ENCODE measurements at places on chromosomes 7 and 10. TPM values are rescaled to one million over a fixed set of nuclear protein-coding genes. Genes with fewer than 3 reads are reported as not detected.

LRIT1 gene
- not detected for total RNA-seq

SLC18A3 gene
- not detected for total RNA-seq

KIN gene
- total RNA-seq = 11.1 TPM

CCDC172 gene
- total RNA-seq = not detected

DOCK1 gene
- total RNA-seq = 45.5 TPM

EPHA1 gene
- total RNA-seq = not detected

SLC16A12 gene
- total RNA-seq = 0.45 TPM

MKI67 gene
- total RNA-seq = 54.4 TPM

COL26A1 gene
- not detected for total RNA-seq

LRRC4 gene
- 0.38 TPM for total RNA-seq

MOGAT3 gene
- not detected for total RNA-seq

ANKRD61 gene
- 0.23 TPM for total RNA-seq

HOXA1 gene
- 3.7 TPM for total RNA-seq

FRAT2 gene
- total RNA-seq = 4.8 TPM

ST8SIA6 gene
- total RNA-seq = 0.32 TPM

FFAR4 gene
- total RNA-seq = not detected

AZGP1 gene
- total RNA-seq = not detected

LIPJ gene
- not detected for total RNA-seq

FGFR2 gene
- total RNA-seq = not detected

GIMAP4 gene
- not detected for total RNA-seq

ADGRA1 gene
- not detected for total RNA-seq

PUS7 gene
- 32.6 TPM for total RNA-seq

SLC29A4 gene
- 4.7 TPM for total RNA-seq

GIMAP1 gene
- not detected for total RNA-seq

PDZD7 gene
- 1.2 TPM for total RNA-seq

SPAG6 gene
- not detected for total RNA-seq

STEAP1 gene
- 33.7 TPM for total RNA-seq

PRKG1 gene
- 6.2 TPM for total RNA-seq

JAZF1 gene
- 5.6 TPM for total RNA-seq

CTAGE8 gene
- 0.17 TPM for total RNA-seq

TMEM273 gene
- not detected for total RNA-seq

ACSL5 gene
- total RNA-seq = 0.71 TPM

HOXA11 gene
- total RNA-seq = 3.9 TPM

CFAP58 gene
- 1.4 TPM for total RNA-seq

All from LHCN-M2 (cell line).